ENCODE measurements at places on chromosomes 16 and 17. TPM values are rescaled to one million over a fixed set of nuclear protein-coding genes. Genes with fewer than 3 reads are reported as not detected.

CDRT15 gene
- not detected for polyA plus RNA-seq

NTN3 gene
- not detected for polyA plus RNA-seq

GRIN2C gene
- 0.33 TPM for polyA plus RNA-seq

FOXN1 gene
- 2.4 TPM for polyA plus RNA-seq

SOX15 gene
- 0.81 TPM for polyA plus RNA-seq

EPX gene
- not detected for polyA plus RNA-seq

EPOP gene
- polyA plus RNA-seq = 0.61 TPM

PER1 gene
- 69.4 TPM for polyA plus RNA-seq

TAC4 gene
- polyA plus RNA-seq = not detected

KCNH6 gene
- polyA plus RNA-seq = not detected

GFOD2 gene
- 8.6 TPM for polyA plus RNA-seq

GRCh38 chr17:4180791-4181190 lies 37.8 kb downstream of the CYB5D2 start:
- peaks cover 100% of the 10 kb centered on the region for H3K36me3 ChIP-seq
- H3K27ac ChIP-seq = no peak overlapping the region
- H3K4me3 ChIP-seq = no peak overlapping the region
- no peaks in the 10 kb centered on the region for H3K4me1 ChIP-seq
- no peaks in the 10 kb centered on the region for H3K27me3 ChIP-seq

- H3K4me3 ChIP-seq = peak overlapping the region; percentile 28
- no peaks in the 10 kb centered on the region for H3K36me3 ChIP-seq
- peaks cover 22% of the 10 kb centered on the region for H3K4me1 ChIP-seq
- H3K27me3 ChIP-seq = no peaks in the 10 kb centered on the region
Observed at GRCh38 chr16:58501242-58502131, 1.5 kb downstream of the NDRG4 start.

DNA sequence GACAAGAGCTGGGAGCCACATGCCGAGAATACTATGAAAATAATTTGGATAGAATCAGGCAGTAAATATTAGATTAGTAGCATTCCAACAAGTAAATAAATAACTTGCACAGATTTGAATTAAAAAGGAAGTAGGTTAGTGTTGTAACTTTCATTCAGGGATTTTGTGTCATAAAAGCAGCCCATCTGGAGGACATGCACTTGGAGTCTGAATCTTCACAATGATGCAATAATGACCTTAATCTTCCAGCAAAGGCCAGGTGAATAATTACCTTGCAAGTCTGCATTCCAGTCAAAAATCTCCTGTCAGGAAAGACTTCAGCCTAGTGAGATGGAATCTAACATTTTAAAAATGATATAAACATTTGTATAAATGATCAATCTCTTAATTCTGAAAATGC lies 518.1 kb downstream of the KCNJ2 start:
- H3K36me3 ChIP-seq = no peaks in the 10 kb centered on the region
- H3K27ac ChIP-seq = no peak overlapping the region
- H3K4me1 ChIP-seq = no peaks in the 10 kb centered on the region
- no peaks in the 10 kb centered on the region for H3K27me3 ChIP-seq

DNA sequence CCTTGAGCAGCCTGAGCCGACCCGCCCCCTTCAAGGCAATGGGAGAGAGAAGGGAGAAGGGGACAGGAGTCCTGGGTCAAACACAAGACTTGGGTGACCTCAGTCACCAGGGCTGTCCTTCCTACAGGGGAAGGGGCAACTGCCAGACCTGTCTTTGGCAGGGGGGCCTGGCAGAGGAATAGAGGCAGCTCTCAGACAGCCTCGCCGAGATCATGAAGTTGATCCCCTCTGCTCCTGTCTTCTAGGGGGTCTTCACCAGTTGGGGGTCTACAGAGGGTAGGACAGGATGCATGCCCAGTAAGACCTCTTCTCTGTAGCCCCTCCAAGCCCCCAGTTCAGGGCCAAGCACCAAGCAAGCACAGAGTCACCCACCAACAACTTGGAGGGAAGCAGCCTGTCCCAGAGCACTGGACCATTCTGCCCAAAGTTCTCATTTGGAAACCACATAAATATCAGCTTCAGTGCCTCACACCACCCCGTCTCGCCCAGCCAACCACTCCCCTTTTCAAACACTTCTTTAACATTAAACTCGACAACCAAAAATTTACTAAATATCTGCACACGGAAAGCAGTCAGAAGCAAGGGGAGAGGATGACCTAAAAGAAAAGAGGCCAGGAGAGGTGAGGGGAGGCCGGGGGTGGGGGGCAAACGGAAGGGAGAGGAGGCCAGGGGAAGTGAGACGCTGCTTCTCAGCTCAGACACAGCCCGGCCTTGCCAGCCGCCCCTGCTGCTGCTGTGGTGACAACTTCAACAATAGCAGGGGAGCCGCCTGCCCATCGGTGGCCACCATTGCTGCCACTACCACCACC lies 7.7 kb downstream of the DOK4 start:
- H3K27ac ChIP-seq = no peak overlapping the region
- peaks cover 68% of the 10 kb centered on the region for H3K4me1 ChIP-seq
- H3K36me3 ChIP-seq = peaks cover 15% of the 10 kb centered on the region
- H3K4me3 ChIP-seq = peak overlapping the region; percentile 39
- H3K27me3 ChIP-seq = no peaks in the 10 kb centered on the region

GRCh38 chr17:32783602-32784001 lies 93.3 kb downstream of the MYO1D start:
- no peaks in the 10 kb centered on the region for H3K36me3 ChIP-seq
- H3K4me3 ChIP-seq = no peak overlapping the region
- no peaks in the 10 kb centered on the region for H3K27me3 ChIP-seq
- H3K4me1 ChIP-seq = no peaks in the 10 kb centered on the region
- DNase-seq = no peak
- H3K27ac ChIP-seq = no peak overlapping the region

GRCh38 chr16:61289141-61289540 lies 747.1 kb downstream of the CDH8 start:
- no peaks in the 10 kb centered on the region for H3K27me3 ChIP-seq
- H3K4me1 ChIP-seq = no peaks in the 10 kb centered on the region
- H3K36me3 ChIP-seq = no peaks in the 10 kb centered on the region
- DNase-seq = no peak
- H3K27ac ChIP-seq = no peak overlapping the region

DNA sequence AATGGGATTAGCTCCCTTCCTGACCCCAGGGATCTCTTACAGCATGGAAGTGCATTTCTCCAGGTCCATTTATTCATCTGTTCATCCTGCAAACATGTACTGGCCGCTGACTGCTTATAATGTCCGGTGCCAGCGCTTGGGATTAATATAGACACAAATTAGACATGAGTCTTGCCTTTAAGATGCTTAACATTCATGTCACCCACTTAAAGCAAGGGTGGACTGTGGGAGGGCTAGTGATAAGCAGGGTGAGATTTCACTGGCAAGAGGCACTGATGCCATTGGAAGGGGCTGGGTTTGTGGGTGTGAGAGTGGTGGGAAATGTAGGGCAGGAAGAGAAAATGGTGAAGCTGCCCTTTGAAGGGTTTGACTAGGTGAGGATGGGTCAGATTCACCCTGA lies 92.2 kb upstream of the MPHOSPH6 start:
- H3K27ac ChIP-seq = no peak overlapping the region
- DNase-seq = no peak
- no peaks in the 10 kb centered on the region for H3K27me3 ChIP-seq
- no peak overlapping the region for H3K4me3 ChIP-seq

DNA sequence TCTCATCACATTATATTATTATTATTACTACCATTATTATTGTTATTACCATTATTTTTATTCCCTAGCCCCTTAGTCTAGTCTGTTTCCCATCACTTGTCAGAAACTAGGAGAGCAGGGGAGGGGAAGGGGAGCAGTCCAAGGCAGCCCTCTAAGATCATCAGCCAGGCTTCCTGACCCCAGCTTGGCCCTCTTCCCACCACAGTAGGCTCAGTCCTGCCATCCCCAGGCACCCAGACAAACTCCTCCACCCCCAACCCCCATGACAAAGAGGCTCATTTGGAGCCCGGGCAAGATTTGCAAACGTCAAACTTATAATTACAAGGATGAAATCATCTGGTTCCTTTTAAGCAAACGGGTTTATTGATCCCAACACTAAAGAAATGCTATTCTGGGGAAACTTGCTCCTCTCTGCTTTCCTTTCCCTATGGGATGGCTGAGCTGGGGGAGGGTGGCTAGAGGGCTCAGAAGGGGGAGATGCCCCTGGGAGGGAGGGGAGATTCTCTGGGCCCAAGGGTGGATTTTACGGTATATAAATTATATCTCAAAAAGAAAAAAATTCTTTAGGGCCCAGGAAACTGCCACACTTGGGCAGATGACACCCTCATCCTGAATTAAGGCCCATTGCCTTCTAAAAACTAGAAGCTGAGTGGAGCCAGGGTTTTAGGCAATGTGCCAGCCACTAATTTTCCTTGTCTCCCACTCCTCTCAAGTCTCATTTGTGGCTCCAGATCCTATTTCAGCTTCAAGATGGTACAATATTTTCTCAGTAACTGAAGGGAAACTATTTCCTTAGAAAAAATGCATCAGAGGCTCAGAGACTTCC lies 4.4 kb upstream of the CBFB start:
- H3K27ac ChIP-seq = no peak overlapping the region
- no peaks in the 10 kb centered on the region for H3K27me3 ChIP-seq
- H3K36me3 ChIP-seq = no peaks in the 10 kb centered on the region

- H3K27ac ChIP-seq = no peak overlapping the region
- no peak overlapping the region for H3K4me3 ChIP-seq
- no peaks in the 10 kb centered on the region for H3K36me3 ChIP-seq
- H3K27me3 ChIP-seq = no peaks in the 10 kb centered on the region
Observed at GRCh38 chr17:39823407-39824054, 40.6 kb downstream of the IKZF3 start.

GRCh38 chr16:46638947-46639925 lies 18.1 kb upstream of the SHCBP1 start:
- H3K27me3 ChIP-seq = no peaks in the 10 kb centered on the region
- DNase-seq = no peak
- H3K4me3 ChIP-seq = no peak overlapping the region
- no peak overlapping the region for H3K27ac ChIP-seq
- H3K4me1 ChIP-seq = no peaks in the 10 kb centered on the region

DNA sequence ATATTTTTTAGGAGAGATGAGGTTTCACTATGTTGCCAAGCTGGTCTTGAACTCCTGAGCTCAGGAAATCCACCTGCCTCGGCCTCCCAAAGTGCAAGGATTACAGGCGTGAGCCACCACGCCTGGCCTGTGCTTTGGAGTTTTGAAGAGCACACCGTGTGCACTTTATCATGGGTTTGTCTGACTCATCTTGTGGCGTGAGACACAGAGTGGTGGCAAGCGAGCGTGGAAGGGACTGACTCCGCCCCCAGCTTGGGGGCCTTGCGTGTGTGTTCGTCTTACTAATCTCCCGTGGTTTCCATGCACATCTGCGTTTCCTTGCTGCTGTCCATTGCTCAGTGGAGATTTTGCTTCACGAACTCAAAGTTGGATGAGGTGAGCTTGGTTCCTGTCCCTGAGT lies 22.9 kb downstream of the CRAMP1 start:
- DNase-seq = no peak
- peaks cover 36% of the 10 kb centered on the region for H3K4me1 ChIP-seq
- no peaks in the 10 kb centered on the region for H3K27me3 ChIP-seq
- no peak overlapping the region for H3K4me3 ChIP-seq
- no peak overlapping the region for H3K27ac ChIP-seq

- no peak for DNase-seq
- no peak overlapping the region for H3K4me3 ChIP-seq
- H3K27ac ChIP-seq = no peak overlapping the region
Observed at GRCh38 chr17:29972277-29972676, 30.8 kb downstream of the EFCAB5 start.

DNA sequence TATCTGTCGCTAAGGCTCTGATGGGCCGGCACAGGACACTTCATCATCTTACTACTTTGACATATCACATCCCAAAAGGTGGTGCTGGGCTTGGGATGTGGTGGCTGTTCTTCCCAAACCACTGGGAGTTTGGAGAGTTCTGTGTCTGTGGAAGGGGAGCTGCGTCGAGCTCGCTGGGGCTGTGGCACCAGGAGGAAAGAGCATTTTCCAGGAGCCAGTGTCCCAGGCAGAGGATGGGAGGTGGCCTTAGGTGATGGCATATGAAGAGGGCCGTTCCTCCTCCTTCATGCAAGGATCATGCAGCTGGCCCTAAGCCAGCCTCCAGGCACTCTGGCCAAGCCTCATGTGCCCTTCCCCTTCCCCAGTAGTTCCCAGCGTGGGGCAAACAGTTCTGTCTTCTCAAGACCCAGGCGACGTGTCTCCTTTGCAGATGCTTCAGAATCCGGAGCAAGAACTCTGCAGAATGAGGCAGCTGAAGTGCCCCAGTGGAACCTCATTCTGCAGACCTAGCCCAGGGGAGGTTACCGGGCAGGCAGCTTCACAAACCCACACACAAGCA lies 89.4 kb upstream of the TNRC6C start:
- no peak overlapping the region for H3K4me3 ChIP-seq
- H3K36me3 ChIP-seq = no peaks in the 10 kb centered on the region
- no peak for DNase-seq
- H3K4me1 ChIP-seq = peaks cover 2% of the 10 kb centered on the region

DNA sequence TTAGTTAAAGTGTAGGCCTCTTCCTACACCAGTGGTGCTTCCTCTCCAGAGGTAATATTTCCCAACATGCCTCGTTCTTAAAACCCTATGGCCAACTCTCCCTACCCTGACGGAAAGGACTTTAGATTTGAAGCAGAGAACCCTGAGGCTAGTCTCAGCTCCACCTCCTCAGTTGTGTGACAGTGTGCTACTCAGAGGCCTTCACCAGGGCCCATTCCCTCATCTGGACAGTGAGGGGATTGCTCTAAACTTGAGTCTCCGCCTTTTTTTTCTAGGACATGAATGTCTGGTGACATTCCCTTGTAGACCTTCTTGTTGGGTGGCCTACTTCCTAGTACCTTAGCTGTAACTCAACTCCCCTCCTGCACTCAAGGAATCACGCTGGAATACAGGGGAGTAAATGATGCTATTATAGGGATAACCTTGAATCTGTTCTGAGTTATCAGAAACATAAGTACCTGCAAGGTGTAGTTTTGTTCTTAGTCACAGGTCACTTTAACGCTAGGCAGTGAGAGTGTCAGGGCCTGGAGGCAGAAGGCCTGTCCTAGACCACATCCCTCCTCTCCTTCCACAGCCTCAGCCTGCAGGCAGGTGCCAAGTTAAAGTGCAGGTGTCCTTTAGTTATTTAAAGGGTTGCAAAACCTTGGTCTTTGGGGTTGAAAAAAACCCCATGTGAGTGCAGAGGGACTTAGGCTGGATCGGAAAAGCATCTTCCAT lies 26.9 kb downstream of the LDHD start:
- H3K27ac ChIP-seq = no peak overlapping the region
- peaks cover 2% of the 10 kb centered on the region for H3K36me3 ChIP-seq
- H3K4me1 ChIP-seq = peaks cover 17% of the 10 kb centered on the region
- H3K27me3 ChIP-seq = no peaks in the 10 kb centered on the region
- no peak for DNase-seq

Measured in stomach (tissue), 19 donors.